ENCODE measurements at places on chromosomes 4 and X.

- no peak for DNase-seq
Measured at GRCh38 chrX:150763810-150764209, 70.6 kb downstream of the MTMR1 start.

DNA sequence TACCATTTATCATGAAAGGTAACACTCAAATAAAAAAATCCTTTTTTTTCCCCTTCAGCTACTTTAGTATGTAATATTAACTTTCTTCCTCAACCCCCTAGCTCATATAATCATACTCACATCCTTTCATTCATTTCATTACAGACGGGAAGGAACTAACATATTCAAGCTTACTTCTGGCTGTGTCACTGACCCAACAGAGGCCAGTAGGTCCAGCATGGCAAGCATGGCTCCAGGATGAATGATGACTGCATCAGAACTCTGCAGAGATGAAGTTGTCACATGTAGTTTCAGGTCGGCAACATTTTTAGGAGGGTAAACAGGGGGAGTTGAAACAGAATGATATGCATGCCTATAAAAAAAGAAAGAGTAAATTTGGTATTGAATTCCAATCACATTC, 163.4 kb downstream of the WDFY3 start:
- no peak for DNase-seq

- no peak for DNase-seq
Measured at GRCh38 chr4:75736862-75737261, 12.5 kb downstream of the USO1 start.

DNA sequence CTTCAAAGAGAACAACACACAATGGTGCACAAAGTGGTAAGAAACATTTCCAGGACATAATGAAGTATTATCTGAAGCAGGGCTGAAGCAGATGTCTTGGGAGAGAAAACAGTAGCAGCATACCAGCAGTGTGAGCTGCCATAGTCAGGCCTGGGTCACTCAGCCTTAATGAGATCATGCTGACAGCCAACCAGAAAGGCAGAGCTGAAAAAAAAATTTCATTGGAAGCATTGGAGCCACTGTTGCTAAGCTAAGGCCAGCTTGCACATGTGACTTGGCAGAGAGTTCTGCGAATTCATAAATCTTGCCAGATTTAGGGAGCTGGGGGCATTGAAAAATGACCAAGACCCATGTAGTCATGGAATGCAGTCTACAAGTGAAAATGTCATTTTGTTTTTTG, 444.0 kb upstream of the PITX2 start:
- no peak for DNase-seq

DNA sequence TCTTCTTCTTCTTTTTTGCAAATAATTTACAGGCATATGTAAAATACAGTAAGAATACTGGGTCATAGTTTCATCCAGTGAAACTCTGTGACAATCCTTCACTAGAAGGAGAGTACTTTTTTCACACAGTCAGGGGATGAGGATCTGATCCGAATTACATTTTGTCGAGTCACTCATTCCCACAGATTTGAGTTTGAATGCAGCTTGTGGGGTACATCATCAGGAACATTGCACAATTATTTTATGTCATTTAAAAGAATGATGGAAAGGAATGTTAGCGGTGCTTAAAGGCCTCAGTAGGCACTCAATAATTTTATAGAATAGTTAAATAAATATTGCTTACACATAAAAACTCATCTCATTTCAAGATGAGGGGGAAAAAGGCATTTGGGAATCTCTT, 88.6 kb downstream of the CHRNA9 start:
- no peak for DNase-seq

All from effector memory CD4-positive, alpha-beta T cell (primary cell).